ENCODE measurements at places on chromosomes 12 and 14.

DNA sequence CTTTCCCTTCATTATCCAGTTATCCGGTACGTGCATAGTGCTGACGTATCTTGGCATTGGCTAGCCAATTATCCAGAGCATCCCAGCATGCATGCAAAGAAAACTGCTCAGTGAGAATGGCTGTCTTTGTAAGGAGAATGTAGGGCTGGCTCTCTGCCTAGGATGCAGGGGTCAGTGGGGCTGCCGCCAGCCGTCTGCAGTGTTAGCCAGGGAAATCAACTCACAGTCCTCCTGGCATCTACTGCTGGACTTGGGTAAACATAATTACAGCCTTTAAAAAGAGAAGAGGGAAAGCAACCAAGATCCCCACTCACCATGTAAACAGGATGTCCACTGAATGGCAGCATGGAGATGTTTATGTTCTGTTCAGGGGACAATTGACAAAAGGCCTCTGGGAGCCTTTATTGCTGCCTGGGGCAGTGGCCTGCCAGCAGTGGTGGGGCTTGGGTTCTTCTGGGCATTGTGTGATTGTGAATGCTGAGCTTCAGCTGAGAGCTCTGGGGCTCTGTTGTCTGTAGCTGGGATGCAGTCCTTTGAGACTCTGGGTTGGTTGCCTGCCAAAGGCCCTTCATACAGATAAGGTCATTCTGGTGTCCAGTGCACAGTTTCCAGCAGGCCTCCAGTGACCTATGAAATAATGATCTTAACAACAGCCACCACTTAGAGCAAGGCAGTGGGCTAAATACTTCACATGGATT is 121.8 kb downstream of the TBC1D30 start:
- DNase-seq, result no peak

- no peak for DNase-seq
Observed at GRCh38 chr14:105286759-105287144, 14.0 kb downstream of the BRF1 start.

DNA sequence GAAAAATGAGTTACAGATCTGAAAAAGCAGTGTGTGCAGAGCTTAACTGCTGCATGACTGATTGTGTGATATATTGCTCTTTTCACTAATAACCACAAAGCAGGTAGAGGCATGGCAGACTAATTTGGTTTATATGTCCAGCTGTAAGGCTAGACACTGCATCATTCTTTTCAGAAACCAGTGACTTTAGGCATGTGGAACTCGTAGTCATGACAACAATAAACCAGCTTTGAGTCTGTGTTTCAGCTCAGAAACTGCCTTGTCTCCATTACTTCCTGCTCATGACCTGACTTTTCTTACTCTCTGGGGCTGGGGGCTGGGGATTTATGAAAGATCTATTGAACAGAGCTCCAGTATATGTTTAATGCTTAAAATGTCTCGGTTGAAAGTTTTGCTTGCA is 146.8 kb upstream of the LRIG3 start:
- DNase-seq, result peak; percentile 24

- DNase-seq, result no peak
Observed at GRCh38 chr12:53612978-53613377, 13.2 kb downstream of the ATF7 start.

DNA sequence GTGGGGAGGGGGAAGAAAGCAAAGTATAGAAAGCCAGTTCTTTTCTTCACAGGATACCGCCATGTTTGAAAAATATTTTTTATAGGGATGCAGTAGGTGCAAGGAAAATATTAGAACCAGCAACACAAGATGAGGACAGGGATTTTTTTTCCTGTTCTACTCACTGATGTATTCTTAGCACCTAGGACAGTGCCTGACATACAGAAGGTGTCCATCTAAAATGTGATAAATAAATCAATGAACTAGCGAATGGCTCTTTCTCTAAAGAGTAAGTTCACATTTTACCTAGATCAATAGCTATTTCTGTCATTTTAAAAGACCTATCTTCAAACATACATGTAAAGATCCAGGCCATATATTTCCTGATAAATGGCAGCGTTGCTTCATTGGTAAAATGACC is 18.8 kb downstream of the EGLN3 start:
- DNase-seq, result no peak

DNA sequence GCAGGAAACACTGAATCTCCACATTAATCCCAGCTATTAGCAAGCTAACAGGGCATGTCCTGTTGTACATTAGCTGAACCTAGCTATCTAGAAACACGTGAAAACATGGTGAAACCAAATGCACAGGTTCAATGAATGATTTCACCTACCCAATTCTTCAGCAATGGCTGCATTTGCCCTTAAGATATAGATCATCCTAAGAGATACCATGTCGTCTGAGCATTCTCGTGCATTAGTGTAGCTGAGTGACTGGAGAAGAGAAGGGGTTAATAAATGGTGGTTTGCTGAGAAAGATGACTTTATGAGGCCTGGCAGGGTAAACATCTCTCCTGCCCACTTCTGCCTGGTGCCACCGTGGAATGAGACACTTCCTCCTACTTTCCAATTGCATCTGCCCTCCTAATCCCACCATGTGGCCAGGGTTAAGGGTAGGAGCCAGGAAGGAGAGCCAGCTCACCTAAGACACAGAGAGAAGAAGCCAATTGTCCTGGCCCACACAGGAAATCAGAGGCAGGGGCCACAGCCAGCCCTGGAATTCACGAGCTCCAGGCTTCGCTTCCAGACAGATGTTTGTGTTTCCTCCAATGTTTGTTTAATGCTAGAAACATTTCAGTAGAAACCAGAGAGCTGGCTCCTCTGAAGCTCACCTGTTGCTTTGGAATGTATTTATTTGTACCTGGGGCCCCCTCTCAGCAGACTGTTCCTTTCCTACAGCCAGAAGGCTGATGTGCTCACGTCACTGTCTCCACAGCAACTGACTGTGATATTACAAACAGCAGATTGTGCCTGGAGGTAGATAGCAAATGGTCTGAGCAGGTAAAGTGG is 126.0 kb upstream of the PARP11 start:
- peak; percentile 40 for DNase-seq

DNA sequence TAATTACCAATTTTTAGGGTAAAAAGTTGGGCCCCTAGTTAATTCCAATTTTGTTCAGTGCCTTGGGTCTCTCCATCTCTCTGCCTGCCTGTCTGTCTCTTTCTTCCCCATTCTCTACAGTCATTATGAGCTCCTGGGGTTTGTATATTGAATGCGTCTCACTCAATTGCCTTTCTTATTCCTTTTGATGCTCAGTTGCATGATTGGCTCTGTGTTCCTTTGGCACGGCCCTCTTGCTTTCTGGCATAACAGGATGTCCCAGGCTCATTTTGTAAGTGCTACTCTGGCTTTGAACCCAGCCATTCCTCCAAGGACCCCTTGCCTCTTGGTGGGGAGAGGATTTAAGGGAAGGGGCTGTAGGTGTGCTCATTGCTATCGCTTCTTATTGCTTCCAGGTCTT is 35.6 kb downstream of the ZNF664 start:
- no peak for DNase-seq

DNA sequence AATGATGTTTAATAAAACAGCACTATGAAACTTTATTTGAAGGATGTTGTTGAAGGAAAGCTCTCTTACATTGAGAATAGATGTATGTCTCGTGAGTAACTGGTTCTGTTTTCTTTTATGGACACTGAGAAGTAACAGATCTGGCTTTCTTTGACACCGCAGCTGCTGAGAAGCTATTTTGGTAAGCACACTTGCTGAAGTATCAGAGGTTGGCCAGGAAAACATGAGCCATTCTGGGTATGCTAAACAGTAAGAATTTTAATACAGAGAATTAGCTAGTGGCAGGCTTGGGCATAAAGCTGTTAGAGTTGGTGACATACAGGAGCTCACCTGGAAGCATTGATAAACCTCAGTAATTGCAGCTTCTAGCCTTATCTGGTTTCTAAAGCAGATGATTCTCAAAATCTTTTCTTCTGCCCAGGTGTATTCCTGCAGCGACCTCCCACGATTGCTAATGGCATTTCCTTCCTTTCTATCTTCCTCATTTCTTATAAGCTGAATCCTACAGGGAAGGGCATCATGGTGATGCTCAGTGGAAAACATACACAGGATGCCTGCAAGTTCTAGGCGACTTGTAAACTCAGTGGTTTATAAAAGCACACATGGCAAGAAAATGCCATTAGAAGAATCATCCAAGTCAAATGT is 291.6 kb upstream of the SLC16A7 start:
- no peak for DNase-seq

Measured in A549 (cell line).